ENCODE measurements at places on chromosomes 7 and 10.

GRCh38 chr7:142188846-142189245, 69.0 kb downstream of the PRSS58 start:
- no peaks in the 10 kb centered on the region for H3K27me3 ChIP-seq
- no peak overlapping the region for H3K4me3 ChIP-seq
- no peak for DNase-seq
- H3K27ac ChIP-seq = no peak overlapping the region

GRCh38 chr7:30835396-30835915, 64.2 kb downstream of the MINDY4 start:
- no peaks in the 10 kb centered on the region for H3K4me1 ChIP-seq
- H3K36me3 ChIP-seq = no peaks in the 10 kb centered on the region
- no peak for DNase-seq
- no peak overlapping the region for H3K27ac ChIP-seq
- H3K4me3 ChIP-seq = no peak overlapping the region

GRCh38 chr10:48699011-48699627, 14.4 kb downstream of the WDFY4 start:
- H3K27me3 ChIP-seq = peaks cover 7% of the 10 kb centered on the region
- H3K36me3 ChIP-seq = no peaks in the 10 kb centered on the region
- H3K4me1 ChIP-seq = no peaks in the 10 kb centered on the region
- no peak overlapping the region for H3K4me3 ChIP-seq
- DNase-seq = peak; percentile 29

GRCh38 chr10:98106531-98106930, 27.9 kb upstream of the R3HCC1L start:
- no peaks in the 10 kb centered on the region for H3K36me3 ChIP-seq
- peaks cover 2% of the 10 kb centered on the region for H3K27me3 ChIP-seq
- H3K4me3 ChIP-seq = no peak overlapping the region
- no peak overlapping the region for H3K27ac ChIP-seq
- no peak for DNase-seq

DNA sequence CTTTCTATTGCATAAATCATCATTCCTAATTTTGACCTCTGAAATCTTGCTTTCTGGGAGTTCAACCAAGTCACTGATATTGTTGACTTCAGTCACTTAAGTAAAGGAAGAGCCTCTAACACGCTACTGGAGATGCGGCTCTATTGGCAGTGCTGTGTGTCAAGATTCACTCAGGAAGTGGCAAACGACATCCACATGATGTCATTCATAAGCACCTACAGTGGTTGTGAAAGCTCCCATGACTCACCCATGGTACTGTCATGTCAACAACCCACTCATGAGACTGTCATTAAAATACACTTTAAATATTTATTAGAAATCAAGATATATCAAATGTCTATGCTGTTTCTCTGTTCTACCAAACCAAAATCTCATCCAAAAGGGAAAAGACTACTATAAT, 52.5 kb upstream of the LHFPL3 start:
- no peaks in the 10 kb centered on the region for H3K36me3 ChIP-seq
- no peak overlapping the region for H3K4me3 ChIP-seq
- no peaks in the 10 kb centered on the region for H3K27me3 ChIP-seq
- H3K4me1 ChIP-seq = no peaks in the 10 kb centered on the region

GRCh38 chr10:112838784-112839481, 111.1 kb upstream of the TCF7L2 start:
- H3K4me3 ChIP-seq = no peak overlapping the region
- no peak overlapping the region for H3K27ac ChIP-seq
- H3K27me3 ChIP-seq = no peaks in the 10 kb centered on the region
- H3K36me3 ChIP-seq = no peaks in the 10 kb centered on the region
- H3K4me1 ChIP-seq = no peaks in the 10 kb centered on the region

DNA sequence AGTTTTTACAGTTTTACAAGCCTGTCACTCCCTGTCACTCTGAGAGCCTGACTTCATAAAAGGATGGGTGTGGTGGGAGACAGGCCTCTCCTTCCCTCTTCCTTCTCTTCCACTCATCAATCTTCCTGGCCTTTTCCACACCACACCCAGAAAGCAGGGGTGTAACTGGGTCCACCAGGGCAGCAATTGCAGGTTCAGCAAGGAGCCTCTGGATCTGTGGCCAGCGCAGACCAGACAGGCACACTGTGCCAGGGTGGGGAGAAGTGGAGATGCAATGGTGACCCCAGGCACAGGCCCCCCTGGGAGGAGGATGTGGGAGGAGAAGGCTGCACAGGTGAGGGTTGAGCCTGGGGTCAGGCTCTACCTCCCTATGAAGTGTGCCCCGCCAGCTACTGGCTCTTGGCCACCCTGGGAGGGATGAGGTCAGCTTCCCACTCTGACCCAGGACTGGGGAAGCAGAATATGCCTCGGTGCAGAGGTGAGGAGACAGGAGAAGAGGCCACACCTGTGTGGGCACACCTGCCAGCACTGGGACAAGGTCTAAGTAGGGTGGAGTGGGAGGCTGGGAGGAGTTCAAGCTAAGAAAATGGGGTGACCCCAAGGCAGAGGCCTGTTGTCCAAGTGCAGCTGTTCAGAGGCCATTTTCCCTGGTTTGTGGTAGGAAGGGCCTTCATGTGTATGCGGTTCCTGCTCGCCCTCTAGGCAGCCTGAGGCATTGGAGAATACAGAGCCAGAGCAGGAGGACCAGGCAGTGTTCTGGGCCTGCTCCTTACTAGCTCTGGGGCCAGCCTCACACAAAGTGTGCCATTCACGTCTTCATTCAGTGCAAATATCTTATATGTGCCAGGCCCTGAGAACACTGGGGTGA, 20.2 kb upstream of the TMEM72 start:
- no peak overlapping the region for H3K27ac ChIP-seq
- H3K36me3 ChIP-seq = no peaks in the 10 kb centered on the region
- H3K4me1 ChIP-seq = no peaks in the 10 kb centered on the region

DNA sequence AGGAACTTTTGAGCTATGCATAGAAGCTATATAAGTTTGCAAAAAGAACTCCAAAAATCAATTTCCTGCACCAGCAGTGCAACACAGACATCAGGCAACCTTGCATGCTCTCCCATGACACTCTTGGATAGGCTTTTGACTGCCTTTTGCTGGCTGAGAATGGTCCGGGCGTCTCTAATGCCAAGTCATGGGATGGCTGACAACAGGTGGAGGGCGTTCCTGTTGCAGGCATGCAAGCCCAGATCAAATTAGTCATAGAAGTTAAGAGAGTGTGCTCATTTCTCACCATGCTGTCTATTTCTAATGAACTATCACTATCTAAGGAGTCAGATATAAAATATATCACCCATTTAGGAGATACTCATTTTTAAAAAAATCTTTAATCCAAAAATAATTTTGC, 8.4 kb downstream of the PLCE1 start:
- no peak overlapping the region for H3K4me3 ChIP-seq
- no peak for DNase-seq
- H3K36me3 ChIP-seq = peaks cover 7% of the 10 kb centered on the region
- H3K27me3 ChIP-seq = no peaks in the 10 kb centered on the region
- no peak overlapping the region for H3K27ac ChIP-seq
- H3K4me1 ChIP-seq = peaks cover 34% of the 10 kb centered on the region

- H3K27me3 ChIP-seq = no peaks in the 10 kb centered on the region
- H3K4me3 ChIP-seq = no peak overlapping the region
- DNase-seq = peak; percentile 41
- peak overlapping the region; percentile 56 for H3K27ac ChIP-seq
- H3K4me1 ChIP-seq = peaks cover 23% of the 10 kb centered on the region
- no peaks in the 10 kb centered on the region for H3K36me3 ChIP-seq
Measured at GRCh38 chr10:88651101-88651551, 13.1 kb upstream of the LIPF start.

DNA sequence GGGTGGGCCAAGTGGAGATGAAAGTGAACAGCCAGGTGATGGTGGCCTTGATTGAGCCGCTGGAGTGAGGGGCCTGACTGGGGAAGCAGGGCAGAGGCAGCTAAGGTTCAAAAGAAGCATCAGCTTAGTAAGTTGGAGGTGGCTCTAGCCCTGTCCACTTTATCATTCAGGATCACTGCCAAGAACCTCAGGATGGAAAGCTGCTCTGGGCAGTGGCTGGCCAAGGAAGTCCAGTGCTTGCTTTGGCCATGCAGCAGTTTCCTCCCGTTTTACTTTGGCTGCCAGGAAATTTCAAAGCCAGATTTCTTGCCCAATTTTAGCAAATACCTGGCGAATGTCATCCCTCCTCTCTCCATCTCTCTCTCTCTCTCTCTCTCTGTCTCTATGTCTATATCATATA, 384.9 kb downstream of the PLXNA4 start:
- H3K36me3 ChIP-seq = no peaks in the 10 kb centered on the region
- H3K27me3 ChIP-seq = peaks cover 8% of the 10 kb centered on the region
- DNase-seq = no peak
- H3K4me1 ChIP-seq = no peaks in the 10 kb centered on the region

DNA sequence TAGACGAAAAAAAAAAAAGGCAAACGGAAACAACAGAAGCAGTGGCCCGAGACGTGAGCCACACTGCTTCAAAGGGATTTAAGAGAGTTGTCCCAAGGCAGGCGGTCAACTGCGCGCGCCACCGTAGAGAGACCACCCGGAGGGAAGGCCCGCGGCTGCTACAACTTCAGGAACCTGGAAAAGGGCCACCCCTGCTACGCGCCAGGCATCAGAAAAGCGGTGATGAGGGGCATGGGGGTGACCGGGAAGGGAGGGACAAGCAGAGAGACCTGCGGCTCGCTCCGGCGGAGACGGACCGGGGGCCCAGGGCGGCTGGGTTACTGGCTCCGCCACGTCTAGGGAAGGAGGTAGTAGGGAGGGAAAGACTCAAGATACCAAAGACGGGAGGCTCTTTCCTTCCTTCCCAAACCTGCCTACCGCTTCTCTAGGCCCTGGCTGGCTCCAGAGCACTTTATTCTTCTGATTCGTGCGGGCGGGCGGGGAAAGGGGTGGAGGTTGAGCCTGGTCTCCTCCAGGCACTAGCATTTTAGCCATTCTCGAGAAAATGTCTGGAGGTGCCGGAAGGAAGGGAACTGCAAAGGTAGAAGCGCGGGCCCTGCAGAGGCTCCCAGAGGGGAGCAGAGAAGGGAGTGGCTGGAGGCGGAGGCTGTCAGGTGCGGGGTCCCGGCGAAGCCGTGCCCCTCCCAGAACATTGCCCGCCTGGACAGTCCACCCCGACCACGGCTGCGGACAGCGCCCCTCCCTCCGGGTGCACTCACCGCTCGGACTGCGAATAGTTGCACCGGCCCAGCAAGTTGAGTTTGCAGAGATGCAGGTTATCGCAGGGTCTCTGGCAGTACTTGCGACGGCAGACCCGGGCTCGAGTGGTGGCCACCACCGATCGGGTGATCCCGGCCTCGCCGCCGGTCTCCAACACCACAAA, 993 bp downstream of the ZC3HAV1 start:
- peak overlapping the region; percentile 82 for H3K27ac ChIP-seq
- H3K4me3 ChIP-seq = peak overlapping the region; percentile 94
- peaks cover 11% of the 10 kb centered on the region for H3K4me1 ChIP-seq
- peaks cover 6% of the 10 kb centered on the region for H3K36me3 ChIP-seq
- no peaks in the 10 kb centered on the region for H3K27me3 ChIP-seq
- peak; percentile 49 for DNase-seq

- no peak overlapping the region for H3K4me3 ChIP-seq
- no peaks in the 10 kb centered on the region for H3K4me1 ChIP-seq
- H3K36me3 ChIP-seq = peaks cover 29% of the 10 kb centered on the region
- no peak overlapping the region for H3K27ac ChIP-seq
- H3K27me3 ChIP-seq = no peaks in the 10 kb centered on the region
Measured at GRCh38 chr10:125018576-125019143, 76.7 kb downstream of the ZRANB1 start.

- H3K4me1 ChIP-seq = peaks cover 22% of the 10 kb centered on the region
- H3K36me3 ChIP-seq = peaks cover 89% of the 10 kb centered on the region
- peak; percentile 91 for DNase-seq
- H3K27me3 ChIP-seq = no peaks in the 10 kb centered on the region
- peak overlapping the region; percentile 80 for H3K4me3 ChIP-seq
- H3K27ac ChIP-seq = peak overlapping the region; percentile 79
Measured at GRCh38 chr10:73771722-73772280, 10.0 kb upstream of the CHCHD1 start.

- H3K27me3 ChIP-seq = no peaks in the 10 kb centered on the region
- DNase-seq = no peak
- no peak overlapping the region for H3K4me3 ChIP-seq
- H3K4me1 ChIP-seq = 0 out of 2 replicates have a peak, but pooled peaks cover 7% of the 10 kb centered on the region
- no peak overlapping the region for H3K27ac ChIP-seq
Measured at GRCh38 chr7:56030340-56030739, 20.9 kb downstream of the PSPH start.

Measured in SJSA1 (cell line).